CD4-positive, alpha-beta T cell (primary cell): ENCODE measurements at places on chromosomes 12 and 14.

DNA sequence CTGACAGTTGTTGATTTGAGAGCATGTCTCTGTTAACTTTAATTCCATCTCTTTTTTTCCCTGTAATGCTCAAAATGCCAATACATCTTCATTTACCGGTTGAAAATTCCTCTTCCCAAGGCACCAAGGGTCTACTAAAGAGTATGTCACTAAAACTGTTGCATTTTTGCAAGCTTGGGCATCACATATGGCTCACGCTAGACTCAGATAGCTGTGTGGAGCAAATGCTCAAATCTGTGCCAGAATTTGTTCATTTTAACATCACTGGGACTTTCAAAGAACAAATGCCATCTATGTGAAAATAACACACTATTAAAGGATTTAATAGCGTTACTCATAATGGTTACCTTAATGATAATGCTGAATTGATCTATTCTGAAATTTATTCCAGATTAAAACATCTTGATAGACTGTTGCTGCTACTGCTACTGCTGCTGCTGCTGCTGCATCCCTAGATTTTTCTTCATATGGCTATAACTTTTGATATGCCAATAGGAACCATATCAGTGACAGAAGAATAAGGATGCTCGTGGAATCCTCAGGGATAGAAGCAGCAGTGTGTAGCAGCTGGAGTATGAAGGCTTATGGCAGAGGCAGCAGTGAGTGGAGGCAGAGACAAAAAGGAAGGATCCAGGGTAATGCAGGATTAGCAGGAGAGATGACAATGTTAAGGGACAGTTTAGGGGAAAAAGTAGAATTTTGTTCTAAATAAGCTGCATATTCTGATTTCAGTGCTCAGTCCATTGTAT, 57.3 kb downstream of the MGAT4C start:
- DNase-seq, result no peak

- no peak for DNase-seq
Observed at GRCh38 chr14:86533834-86534233, 1003.9 kb downstream of the FLRT2 start.

DNA sequence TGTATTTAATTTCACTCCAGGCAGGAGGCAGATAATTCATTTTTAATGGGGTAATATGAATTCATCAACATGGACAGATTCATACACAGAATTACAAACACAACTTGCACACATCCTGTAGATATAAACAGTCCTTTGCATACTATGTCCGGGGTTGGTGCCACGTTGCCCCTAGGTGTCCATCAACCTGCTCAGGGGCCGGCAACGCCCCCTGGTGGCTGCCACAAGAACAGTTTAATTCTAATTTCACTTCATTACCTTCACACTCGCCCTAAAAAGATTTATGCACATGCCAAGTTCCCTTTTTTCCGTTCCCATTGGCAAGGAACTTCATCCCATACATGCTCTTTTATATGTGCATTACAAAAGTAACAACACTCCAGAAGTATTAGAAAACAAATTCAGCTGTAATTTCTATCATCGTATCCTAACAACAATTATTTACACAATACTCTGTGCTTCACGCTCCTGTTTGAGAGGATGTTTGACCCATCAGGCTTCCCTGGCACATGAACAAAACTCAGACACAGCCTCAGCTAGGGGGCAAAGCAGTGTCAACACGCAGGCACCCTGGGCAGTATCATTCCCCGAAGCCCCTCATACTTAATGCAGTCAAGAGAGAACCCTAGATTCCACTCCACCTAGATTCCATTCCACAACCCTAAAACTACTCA, 15.5 kb downstream of the MANSC1 start:
- peak; percentile 47 for DNase-seq

DNA sequence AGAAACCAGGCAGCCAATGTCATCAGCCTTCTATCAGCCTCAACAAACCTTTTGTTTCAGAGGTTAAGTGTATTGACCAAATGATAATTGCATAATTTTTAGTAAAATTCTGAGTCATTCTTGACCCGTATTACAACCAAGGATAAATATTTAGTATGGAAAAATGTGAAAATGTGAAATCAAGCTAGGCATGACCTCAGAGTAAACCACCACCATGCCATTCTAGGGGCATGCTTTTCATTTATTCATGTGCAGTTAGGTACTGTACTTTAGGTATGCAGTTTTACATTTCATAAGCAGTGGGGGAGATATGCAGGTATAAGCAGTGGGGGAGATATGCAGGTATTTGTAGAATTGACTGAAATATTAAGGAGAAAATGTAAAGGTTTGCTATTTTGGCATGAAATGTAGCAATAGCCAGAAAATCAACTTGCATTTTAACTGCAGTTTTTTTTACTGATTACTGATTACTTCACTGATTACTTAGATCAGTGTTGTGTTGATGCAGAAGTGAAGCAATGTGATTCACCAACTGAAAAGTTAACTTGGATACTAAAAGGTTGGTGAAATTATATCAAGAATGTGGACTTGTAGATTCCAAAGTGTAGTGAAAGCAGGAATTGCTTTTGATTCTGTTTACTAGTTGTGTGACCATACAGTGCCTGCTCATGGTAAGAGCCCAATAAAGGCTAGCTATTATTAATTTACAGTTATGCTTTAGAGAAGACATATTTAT, 184.2 kb downstream of the ESR2 start:
- no peak for DNase-seq

DNA sequence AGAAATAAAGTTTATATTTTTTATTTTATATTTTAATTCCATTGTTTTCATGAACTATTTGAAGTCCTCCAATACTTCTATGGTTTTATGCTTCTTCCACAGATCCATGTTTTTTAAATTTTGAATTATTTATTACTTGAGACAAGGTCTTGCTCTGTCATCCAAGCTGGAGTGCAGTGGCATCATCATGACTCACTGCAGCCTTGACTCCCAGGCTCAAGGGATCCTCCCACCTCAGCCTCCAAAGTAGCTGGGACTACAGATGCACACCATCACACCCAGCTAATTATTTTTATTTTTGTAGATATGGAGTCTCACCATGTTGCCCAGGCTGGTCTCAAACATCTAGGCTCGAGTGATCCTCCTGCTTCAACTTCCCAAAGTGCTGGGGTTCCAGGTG, 28.8 kb upstream of the DLGAP5 start:
- DNase-seq, result no peak

DNA sequence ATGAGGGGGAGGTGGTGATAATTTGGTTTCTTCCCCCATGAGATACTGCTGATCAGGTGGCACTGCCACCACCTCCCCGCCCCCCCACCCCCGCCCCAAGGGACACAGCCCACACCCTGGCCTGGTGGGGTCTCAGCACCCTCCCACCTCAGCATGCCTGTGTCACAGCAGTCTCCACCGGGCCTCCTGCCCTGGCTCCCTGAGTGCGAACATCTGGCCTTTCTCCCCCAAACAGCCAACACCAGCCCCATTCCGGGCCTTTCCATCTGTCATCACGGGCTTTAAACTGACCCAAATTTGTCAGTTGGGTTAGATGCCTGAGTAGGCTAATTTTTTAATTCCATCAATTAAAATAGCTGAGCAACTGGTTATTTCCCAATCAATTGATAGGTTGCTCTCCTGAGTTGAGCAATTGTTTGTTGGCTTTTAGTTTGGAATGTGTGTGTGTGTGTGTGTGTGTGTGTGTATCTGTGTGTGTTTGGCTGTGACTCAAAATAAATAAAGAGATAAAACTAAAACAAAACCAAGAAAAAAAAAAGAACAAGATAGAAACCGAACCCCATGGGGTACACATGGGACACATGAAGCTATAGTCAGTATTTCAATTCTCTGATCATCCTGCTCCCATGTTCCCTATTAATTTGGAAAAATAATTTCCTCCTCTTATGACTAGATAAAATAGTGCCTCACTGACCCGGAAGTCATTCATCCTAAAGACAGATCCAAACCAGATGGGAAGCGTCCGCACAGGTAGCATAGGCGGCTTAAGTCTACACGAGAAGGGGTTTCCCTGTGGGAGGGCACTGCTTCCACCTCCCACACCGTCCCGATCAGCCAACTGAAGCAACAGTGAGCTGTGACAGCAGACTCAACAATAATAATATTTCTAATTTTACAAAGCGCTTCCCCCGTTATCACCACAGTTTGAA, 7.4 kb downstream of the SERPINA12 start:
- DNase-seq, result no peak
